ENCODE measurements at places on chromosomes 16 and 17.

- DNase-seq: no peak
Measured at GRCh38 chr16:29927070-29927905, 1.3 kb upstream of the KCTD13 start.

DNA sequence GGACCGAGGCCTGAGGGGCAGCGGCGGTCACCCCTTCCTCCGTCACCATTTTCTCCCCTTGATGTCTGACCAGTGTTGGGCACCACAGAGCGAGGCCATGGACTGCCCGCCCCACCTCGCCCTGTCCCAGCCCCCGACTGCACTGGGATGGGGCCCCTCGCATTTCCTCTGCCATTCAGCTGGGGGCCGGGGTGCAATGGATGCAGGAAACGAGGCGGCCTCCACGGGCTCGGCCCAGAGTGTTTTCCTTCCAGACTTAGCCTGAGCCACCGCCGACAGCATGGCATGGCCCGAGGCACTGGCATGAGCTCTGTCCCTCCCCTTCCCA, 44.6 kb upstream of the ZC3H18 start:
- no peak for DNase-seq

DNA sequence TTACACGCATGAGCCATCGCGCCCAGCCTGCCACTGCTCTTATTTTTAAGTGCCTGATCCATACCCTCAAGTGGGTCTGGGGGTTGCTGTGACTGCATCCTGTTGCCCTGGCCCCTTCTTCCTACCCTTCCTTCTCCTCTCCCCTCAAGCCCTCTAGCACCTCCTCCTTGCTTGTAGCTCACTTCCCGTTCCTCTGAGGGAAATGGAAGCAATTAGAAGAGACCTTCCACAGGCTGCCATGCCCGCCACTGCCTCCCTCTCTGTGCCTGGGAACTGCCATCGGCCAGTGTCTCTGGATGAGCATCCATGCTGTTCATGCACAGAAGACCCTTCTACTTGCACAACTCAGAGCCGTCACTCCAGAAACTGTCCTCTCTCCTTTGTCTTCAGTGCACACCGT, 10.6 kb upstream of the TFAP4 start:
- DNase-seq: no peak

DNA sequence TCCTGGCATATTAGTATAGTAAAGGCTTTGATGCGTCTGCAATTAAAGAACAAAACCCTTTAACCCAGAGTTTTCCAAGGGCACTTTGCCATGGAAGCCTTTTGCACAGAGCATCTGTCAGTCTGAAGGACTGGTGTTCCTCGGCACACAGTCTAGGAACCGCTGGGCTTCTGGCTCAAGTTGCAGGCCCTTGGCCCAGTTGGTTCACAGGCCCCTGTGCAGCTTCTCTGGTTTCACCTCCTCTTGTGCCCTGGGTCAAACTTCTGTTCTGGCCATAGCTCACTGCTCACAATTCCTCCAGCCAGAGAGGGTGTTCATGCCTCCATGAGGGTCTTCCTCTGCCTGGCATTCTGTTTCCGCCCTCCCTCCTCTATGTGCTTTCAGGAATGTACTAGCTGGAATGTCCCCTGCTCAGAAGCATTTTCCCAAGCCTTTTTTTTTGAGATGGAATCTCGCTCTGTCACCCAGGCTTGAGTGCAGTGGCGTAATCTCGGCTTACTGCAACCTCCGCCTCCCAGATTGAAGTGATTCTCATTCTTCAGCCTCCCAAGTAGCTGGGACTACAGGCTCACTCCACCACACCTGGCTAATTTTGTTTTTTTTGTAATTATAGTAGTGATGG, 34.5 kb upstream of the TEX2 start:
- DNase-seq: no peak

GRCh38 chr16:87227296-87227951, 89.8 kb downstream of the C16orf95 start:
- no peak for DNase-seq

GRCh38 chr16:90047714-90048346, 28.6 kb upstream of the DBNDD1 start:
- DNase-seq: no peak

- DNase-seq: no peak
Measured at GRCh38 chr16:57123216-57123973, 31.0 kb downstream of the CPNE2 start.

DNA sequence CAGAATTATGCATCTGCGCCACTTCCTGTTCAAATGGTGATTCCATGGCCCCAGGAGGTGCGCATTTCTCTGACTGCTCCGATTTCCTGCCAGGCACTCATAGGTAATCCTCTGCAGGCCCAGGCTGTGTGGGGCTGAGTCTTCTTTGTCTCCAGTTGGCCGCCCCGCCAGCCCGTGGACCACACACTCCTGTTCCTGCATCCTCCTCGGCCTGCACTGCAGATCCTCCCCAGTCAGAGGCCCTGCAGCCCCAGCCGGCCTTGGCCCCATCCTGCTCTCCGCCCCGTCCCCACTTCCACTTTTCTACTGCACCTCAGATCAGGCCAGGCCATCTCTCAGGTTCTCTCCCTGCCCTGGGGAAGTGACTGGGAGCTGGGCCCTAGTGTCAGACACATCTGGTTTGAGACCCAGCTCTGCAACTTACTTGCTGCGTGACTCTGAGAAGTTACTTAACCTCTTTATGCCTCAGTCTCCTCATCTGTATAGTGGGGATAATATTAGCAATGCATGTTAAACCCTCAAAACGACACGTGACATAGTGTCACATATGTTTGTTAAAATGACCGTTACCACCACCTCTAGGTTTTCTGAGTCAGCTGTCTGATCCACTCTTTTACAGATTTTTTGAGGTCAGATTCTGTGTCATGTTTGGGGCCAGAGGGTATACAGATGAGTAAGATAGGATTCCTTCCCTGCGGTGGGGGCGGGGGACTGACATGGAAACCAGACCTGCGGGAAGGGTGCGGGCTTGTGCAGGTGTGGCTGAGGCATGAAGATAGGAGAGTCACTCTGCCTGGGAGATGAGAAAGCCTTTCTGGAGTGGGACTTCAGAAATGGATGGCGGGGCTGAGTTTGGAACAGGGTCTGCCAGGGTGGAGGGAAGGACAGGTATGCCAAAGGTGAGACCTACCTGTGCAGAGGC, 12.8 kb downstream of the RAB11FIP4 start:
- no peak for DNase-seq

GRCh38 chr16:56748191-56748590, 18.3 kb downstream of the NUP93 start:
- peak; percentile 54 for DNase-seq

DNA sequence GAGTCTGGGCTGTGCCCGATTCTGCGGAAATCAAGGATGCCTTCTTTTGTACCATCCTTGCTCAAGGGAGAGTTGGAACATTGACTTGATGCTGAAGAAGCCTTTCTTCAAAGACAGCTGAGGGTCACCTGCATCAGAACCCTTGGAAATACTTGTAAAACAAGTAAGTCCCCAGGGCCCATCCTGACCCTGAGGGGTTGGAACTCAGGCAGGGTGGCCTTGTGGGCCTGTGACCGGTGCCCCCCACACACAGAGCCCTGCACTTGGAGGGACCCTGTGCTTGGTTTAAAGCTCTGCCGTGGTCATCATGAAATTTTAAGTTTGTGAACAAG, 56.9 kb downstream of the WIPI1 start:
- no peak for DNase-seq

DNA sequence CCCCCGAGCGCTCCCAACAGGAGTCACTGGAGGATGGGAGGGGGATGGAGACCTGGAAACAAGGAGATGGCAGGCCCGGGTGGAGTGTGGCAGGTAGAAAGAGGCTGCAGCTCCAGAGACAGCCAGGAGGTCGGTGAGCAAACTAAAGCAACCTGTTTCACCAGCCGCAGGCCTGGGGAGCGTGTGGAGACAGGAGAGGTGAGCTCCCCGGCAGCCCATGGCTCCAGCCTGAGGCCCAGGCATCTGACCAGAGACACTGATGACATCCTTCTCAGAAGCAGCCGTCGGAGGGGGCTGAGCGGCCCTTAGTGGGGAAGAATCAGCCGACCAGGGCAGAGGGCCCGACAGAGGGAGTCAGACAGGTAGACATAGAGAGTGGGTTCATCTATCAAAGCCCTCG, 165.1 kb downstream of the ZNF423 start:
- DNase-seq: no peak

- DNase-seq: peak; percentile 63
Measured at GRCh38 chr17:44345454-44346026, 438 bp downstream of the GRN start.

GRCh38 chr16:50681021-50681885, at the start of gene SNX20:
Gene SNX20 (minus strand): TSS chr16:50681312. CDS start chr16:50677526, 3,786 bp downstream.
- no peak for DNase-seq

DNA sequence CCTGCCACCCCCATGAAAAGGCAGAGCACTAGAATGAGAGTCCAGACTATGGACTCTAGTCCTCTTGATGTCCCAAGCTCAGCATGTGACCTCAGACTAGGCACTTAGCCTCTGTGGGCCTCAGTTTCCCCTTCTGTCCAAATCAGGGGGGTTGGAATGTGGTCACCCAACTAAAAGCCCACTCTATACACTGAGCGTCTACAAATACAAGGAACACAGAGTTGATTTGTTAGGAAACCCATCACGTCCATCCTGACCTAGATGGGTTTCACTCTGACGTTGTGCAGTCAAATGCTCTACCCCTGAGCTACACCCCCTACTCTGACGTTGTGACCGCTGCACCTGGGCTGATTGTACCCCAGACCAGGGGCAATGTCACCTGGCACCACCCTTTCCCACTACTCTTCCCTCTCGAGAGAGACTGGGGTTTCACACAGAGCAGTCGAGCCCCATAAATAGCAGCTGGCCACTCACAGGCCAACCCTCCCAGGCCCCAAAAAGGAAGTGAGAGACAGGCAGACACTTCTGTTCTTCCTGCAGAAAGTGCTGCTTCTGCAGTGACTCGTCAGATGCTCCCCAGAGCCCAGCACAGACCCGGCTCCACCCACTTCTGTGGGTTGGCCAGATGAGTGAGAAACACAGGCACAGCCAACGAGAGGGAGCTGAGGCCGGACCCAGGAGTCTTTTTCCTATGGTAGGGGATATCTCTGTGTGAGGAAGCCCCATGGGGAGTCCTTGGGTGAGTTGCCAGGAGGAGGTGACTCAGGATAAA, 16.1 kb upstream of the TNFRSF13B start:
- DNase-seq: peak; percentile 39

GRCh38 chr17:50067996-50068395, 12.1 kb downstream of the ITGA3 start:
- DNase-seq: no peak

- DNase-seq: no peak
Measured at GRCh38 chr16:69564845-69565670, 708 bp upstream of the NFAT5 start.

DNA sequence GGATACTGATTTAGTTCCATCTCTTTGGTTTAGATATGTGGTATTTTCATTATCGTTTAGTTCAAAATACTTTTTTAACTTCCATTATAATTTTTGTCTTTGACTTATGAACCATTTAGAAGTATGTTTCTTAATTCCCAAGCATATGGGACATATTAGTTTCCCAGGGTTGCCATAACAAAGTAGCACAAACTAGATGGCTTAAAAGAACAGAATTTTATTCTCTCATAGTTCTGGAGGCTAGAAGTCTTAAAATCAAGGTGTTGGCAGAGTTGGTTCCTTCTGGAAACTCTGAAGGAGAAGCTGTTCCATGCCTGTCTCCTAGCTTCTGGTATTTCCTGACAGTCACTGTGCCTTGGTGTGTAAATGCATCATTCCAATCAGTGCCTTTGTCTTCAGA, 291.5 kb upstream of the AXIN2 start:
- DNase-seq: no peak

DNA sequence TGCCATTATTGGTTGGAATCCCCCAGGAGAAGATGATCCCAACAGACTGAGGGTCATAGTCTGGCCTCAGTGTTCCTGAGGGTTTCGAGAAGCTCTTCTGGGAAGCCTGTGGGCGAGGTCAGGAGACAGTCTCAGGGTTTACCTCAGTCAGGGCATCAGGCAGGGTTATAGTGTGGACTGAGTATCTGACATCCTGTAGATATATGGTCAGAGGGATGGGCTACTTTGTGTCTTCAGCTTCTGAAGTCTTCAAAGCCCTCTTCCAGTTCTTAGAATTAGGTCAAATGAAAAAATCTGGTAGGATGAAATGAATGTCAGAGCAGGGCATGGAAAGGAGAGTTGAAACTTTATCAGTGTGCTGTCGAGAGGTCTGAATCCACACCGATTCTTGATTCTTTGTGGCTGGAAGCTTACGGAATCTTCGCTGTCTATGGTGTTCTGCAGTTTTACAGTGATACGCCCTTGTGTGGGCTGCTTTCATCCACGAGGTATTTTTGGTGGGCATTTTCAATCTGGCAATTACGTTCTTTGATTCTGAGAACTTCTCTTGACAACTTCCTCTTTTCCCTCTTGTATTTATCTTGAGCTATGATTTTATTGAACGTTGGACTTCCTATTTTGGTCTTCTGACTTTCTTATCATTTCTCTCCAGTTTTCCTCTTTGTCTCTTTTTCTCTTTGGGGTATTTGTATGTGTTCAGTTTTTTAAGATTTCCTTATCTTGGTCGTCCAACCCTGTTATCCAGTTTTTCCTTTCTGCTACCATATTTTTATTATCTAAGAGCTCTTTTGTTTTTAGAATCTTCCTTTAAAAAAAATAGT, 30.4 kb downstream of the BPTF start:
- no peak for DNase-seq

DNA sequence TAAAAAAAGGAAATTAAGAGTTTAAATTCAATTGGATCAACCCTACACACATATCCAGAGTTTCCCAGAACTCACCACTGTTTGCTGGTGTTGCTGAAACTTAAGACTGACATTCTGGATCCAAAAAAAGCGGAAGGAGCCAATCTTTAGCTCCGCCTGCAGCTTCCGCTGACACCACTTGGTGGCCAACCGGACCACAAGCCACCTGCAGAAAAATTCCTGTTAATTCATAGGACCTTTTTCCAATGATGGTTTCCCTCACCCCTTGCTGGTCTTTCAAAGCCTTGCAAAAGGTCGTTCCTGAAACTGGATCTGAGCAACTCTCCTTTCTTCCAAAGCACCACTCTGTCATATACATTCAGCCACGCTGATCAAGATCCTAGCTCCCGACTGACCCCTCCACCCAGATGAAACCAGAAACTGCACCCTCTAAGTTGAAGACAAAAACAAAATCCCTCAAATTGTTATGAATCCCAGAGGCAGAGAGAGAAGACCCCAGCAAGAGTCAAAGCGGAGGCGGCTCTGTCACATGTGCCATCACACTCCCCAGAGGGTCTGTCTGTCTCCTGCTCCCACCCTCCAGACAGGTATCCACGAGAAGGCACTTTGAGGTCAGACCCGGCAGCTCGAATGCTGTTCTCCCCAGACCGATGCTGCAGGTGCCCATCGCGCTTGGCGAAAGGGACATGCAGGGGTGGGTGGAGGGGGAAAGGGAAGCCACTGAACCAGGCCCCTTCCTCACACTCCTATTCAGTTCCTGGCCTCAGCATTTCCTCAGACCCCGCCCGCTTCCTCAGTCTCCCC, 773 bp downstream of the BLTP2 start:
- DNase-seq: peak; percentile 50

GRCh38 chr16:15597822-15598647, 44.9 kb downstream of the MARF1 start:
- DNase-seq: no peak

DNA sequence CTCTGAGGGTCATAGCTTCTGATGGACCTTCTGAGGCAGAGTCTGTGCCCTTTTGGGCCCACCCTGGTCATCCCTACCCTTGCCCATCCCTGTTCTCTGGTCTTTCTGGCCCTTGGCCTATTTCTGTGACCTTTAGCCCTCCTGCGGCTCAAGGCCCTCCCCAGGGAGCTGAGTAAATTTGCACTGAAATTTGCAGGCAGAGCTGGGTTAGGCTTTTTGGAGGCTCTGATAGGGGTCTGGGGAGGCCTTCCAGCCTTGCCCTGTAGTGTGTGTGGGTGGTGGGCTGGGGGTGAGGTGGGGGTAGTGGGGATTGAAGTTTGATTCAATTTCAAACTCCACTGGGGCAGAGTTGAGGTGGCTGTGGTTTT, 17.8 kb downstream of the RARA start:
- DNase-seq: no peak

All from thyroid gland (tissue), 4 donors.